ENCODE measurements at places on chromosomes 1 and 21.

DNA sequence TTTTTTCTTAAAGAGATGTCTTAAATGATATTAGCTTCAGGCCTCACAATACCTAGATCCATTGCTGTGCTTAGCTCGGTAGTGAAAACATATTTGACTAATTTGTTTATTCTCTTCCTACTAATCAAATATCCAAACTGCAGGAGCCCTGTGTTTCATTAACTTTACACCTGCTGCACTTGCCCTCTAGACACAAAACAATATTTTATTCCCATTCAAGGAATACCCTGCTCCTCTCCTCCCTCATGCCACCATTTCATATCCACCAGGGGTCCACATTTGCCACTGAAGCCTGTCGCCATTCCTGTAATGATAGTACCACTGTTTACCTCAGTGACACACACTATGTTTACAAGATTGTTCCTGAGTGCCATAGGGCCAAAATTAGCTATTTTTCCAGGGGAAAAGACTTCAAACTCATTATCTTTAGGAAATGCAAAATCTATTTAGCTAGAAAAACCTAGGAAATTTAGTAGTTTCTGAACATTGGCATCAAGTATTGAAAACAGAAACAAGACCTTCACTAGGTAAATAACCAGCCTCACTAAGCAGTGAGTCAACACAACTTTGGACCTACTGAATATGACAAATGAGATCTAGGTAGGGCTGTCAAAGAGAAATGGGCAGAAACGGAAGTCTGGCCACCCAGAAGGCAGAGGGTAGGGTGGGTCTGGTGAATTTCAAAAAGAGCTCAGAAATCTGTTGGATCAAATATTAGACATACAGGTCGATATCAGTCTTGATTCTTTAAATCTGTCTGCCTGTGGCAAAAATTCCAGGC, 134.6 kb upstream of the KCNK1 start:
- no peak for DNase-seq

DNA sequence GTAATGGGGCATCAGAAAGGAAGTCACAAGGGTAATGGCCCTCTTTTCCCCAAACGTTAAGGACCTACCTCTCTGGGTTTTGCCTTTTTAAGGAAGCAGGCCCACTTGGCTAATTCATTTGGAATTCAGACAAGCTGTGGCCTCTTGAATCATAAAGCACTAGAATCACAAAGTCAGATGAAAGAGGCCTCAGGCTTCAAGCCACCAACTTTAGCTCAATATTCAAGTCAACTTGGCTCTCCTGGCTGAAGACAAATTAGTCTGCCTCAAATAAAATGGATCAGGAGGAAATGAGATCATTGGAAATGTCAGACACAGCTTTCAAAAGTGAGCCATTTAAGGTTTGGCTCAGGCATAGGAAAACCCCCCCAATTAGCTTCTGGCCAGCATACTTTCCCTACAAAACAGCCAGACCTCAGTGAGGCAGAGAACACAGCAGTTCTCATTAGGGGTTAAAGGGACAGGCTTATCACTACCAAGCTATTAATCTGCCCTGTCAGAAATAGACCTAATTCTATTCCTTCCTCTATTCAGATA, 34.3 kb downstream of the SLC35D1 start:
- DNase-seq = no peak

- no peak for DNase-seq
These were observed 36.5 kb upstream of the KIF21B start for GRCh38 chr1:201059871-201060555.

GRCh38 chr1:230160957-230161771, 94.1 kb downstream of the GALNT2 start:
- DNase-seq = no peak

GRCh38 chr1:217090060-217090911, 367.1 kb upstream of the ESRRG start:
- DNase-seq = no peak

DNA sequence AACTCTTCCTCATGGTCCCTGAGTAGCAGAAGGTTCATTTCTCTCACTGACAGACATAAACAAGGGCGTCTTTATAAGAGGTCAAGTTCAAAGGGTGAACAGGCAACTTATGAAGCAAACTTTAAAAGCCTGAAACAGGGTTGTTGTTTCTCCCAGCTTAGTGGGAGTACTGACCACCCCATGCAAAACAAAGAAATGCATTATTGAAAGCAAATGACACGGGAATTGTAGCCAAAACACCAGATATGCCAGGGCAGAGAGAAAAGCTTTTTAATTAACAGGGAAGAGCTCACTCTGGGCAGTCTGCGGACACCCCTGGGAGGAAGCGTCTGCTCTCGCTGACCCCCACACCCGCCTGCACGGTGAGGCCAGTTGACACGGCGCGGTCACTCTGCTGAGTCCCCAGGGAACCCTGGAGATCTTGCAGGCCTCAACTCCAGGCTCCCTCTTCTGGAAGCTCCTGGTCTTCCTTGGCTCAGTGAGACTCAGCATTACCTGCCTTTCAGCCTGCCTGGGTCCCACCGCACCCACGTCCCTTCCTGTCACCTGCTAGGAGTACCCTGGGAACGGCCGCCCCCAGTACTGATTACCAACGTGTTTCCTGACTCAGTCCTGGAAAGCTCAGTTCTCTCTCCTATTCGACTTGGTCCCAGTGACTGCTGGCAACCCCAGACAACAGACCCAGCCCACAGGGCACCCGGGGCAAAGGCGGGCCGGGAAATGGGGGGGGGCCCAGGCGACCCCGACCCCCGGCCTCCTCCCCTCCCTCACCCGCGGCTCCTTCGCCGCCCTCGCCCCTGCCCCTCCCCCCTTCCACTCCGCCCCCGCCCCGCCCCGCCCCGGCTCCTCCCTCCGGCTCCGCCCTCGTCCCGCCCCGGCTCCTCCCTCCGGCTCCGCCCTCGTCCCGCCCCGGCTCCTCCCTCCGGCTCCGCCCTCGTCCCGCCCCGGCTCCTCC, 972 bp downstream of the CFAP410 start:
- peak; percentile 37 for DNase-seq

DNA sequence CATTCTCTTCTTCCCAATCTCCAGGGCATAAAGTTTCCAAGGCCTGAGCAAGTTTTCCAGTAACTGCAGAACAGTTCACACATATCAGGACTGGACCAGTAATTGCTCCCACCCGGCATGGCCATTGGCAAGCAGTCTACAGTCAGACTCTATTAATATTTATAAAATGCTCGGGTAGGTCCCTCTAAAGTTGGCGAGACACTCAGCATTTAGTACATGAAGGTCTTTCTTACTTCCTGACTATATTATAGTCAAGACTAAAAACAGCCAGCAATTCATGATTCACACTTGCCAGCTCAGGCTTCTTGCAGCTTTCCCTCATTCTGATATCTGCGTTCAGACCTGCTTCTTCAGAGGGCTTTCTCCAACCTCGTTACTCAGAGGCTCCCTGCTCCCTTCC, 25.4 kb downstream of the GADD45A start:
- DNase-seq = no peak

- DNase-seq = no peak
These were observed 12.0 kb upstream of the BGLAP start for GRCh38 chr1:156229809-156230472.

DNA sequence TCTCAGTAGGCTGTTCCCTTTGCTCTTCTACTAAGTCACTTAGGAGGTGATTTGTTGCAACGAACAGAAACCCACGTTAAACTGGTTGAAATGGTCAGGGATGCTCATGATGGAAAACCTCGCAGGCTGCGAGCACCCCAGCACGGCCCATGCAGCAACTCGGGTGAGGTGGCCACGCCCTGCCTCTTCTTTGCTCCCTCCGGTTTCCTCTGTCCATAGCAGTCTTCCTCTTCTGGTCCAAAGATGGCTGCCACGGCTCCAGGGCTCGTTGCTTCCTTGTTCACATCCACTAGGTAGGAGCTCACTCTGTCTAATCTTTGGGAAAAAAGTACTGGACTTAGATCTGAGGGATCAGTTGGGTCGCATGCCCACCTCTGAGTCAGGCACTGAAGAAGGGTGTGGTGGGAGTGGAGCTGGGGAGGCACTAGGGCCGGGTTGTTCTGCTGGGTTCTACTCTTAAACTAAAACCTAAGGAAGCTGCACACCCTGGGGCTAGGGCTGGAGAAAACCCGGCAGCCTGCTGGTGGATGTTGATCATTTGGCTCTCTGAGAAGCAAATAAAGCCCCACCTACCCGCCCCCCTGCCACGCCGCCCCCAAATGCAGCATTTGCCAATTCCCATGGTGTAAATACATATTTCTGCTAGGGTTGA, 31.0 kb downstream of the KAZN start:
- DNase-seq = no peak

DNA sequence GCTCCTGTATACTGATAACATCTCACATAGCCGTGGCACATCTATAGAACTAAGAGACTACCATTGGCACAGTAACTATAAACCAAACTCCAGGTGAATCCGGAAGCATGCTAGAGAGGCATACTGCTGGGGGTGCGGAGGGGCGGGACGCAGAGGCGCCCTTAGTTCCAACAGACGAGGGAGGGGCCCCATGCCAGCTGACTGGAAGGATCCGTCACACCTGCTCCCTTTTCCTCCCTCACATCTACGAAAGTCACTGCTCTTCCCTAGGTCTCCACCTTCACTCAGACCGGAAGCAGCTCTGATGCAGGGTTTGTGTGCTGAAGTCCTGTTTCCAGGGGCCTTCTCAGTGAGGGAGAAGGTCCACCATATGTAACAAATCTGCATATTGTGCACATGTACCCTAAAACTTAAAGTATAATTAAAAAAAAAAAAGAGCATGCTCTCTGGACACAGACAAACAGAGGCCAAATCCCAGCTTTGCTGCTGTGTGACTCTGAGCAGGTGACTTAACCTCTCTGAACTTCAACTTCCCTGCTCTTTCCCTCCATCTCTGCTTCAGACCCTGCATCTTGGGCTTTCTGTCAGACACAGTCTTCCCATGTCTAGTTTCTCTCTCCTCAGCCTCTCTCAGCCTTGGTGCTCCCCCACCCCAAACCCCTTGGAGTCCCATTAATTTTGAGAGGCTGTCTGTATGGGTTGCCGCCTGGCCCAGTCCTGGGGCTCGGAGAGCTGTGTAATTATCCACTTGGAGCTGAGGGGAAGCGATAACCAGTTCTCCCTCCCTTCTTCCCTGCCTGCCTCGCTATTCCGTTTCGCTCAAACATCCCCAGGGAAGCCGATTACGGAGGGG, 7.8 kb upstream of the GJB5 start:
- no peak for DNase-seq

DNA sequence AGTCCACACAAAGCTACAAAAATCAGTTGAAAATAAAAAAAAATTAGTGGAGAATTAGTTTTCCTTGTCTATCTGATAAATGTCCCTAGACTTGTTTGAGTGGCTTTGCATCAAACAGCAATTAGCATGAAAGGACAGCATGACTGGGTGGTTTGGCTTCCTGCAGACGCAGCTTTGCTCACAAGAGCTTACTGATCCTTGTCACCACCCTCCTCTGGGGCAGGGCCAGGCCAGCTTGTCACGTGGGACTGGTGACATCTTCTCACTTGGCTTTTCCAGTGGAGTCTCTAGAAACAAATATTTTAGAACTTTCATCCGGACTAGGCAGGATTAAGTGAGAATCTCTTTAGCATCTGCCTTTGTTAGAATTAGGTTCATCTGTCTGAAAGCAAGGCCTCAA, 76.0 kb upstream of the OLIG2 start:
- no peak for DNase-seq

DNA sequence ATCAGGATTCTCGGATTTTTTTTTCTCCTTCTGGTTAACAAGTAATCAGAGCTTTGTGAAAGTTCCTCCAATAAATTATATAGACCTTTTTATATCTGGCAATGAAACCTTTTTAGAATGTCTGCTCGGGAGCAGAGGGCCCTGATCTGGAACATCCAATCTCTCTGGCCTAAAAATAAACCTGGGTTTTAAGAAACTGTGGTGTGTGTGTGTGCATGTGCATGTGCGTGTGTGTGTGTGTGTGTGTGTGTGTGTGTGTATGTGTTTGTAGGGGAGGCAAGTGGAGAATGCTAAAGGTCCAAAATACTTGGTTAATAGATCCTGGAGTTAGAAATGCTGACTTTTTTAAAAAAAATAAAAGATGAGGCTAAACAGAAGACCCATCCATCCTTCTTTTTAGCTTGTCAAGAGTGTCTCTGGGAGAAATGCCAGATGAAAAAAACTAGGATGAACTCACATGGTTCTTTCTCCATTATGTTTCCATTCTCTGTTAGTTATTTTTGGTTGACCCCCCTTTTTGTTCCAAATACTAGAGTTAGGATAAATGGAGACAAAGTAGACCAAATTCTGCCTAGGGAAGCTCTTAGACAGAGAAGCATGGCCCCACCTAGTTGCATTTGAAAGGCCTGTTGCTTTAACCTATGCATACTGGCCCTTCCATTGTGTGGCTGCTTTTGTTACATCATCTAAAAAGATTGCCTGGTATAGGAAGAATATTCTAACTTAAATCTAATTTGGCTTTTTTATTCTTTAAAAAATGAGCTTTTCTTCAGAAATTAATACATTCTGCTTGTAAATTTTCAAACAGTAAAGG, 175.9 kb downstream of the PAPPA2 start:
- DNase-seq = no peak

GRCh38 chr1:20348326-20348915, 57.7 kb downstream of the VWA5B1 start:
- no peak for DNase-seq

- DNase-seq = no peak
These were observed 36.7 kb downstream of the EGLN1 start for GRCh38 chr1:231385416-231385748.

DNA sequence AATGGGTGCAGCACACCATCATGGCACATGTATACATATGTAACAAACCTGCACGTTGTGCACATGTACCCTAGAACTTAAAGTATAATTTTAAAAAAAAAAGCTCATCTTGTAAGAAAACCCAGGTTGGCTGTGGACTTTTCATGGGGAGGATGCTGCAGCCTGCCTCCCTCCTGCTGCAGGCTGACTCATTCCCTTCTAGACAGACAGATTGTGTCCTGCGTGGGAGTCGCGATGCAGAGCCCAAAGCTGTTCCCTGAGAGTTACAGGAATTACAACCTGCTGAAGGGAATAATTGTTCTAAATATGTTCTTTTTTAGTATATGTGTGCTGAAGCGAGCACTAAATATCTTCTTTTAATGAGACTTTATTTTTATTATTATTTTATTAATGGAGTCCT, 93.2 kb downstream of the TBX19 start:
- no peak for DNase-seq

Data from CD4-positive, alpha-beta T cell treated with Interleukin-1 beta for 1 hour (primary cell).